Thymus (tissue), 14 donors: ENCODE measurements at places on chromosomes 11 and 22. TPM values are rescaled to one million over a fixed set of nuclear protein-coding genes. Genes with fewer than 3 reads are reported as not detected.

Gene HEPHL1
- 0.14 TPM for total RNA-seq

DNA sequence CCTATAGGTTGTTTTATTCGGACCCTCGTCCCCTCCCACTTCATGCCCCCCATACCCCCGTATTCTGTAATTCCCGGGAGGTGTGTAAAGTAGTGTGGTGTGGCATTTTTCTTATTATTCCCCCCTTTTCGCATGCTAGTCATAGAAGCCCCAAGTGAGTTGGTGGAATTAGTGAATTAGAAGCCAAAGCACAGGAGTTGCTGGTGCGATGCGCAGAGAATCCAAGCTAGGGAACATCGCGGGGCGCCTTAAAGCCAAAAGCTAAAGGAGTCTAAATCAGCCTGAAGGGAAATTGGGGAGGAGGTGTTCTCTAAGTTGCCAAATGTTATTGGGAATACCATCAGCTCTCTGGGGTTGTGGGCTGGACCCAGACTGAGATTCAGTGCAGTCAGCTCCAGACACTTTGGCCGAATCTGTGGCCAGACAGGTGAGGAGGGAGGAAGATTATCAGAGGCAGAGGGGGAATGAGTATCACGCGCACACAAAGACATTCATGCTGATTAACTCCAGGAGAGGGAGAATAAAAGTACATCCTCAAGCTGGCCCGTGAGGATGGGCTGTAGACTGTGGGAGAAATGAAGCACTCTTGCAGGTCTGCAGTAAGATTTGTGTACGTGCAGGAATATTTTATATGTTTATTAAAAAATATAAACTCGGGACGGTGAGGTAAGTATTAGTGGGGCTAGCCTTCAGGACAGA, 102.8 kb upstream of the HSD17B12 start:
- DNase-seq = no peak

- no peak for DNase-seq
Measured at GRCh38 chr22:32583074-32583682, 108.6 kb downstream of the FBXO7 start.

DNA sequence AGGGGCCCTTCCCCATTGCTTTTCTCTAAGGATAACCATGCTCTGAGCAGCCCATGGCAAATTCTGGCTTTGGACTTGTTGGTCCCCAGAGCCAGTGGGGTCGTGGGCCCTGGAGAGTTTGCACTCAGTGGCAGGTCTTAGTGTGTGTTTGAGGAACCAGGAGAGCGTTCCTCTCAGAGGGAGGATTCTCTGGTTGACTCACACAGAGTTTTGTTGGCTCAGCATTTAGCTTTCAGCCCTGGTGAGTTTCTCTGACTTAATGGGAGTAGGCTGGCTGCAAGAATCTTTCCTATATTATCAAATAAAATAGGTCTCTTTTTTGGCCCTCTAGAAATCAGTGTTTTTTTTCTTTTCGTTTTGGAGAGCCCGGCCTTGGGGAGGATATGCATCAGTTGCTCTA, 20.9 kb downstream of the ST14 start:
- DNase-seq = no peak

DNA sequence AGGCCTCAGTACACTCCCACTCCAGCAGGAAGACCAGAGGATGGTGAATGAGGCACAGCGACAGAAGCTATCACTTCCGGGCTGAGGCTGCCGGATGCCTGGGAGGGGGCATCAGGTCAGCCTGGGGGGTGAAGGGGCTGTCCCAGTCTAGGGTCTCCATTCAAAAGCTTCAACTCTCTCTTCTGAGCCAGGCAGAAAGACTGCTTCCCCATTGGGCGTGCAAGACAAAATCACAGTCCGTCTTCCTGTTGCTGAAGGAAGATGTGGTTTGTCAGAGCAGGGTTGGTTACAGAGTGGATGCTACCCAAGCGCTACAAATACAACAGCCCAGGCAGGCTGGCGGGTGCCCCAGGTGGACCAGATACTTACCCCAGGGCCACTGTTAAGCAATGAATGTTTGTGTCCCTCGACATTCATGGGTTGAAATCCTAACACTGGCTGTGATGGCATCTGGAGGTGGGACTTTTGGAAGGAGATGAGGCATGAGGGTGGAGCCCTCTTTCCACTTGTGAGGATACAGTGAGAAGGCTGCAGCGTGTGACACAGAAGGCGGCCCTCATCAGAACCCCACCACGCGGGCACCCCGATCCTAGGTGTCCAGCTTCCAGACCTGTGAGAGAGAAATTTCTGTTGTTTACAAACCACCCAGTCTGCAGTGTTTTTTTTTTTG, 12.0 kb downstream of the UPK3A start:
- no peak for DNase-seq

GRCh38 chr11:63023841-63024648, 8.4 kb upstream of the SLC22A8 start:
- DNase-seq = peak; percentile 41

- DNase-seq = no peak
Measured at GRCh38 chr11:126430581-126431335, 75.3 kb downstream of the ST3GAL4 start.

- DNase-seq = no peak
Measured at GRCh38 chr11:125551835-125552342, 17.4 kb upstream of the EI24 start.

DNA sequence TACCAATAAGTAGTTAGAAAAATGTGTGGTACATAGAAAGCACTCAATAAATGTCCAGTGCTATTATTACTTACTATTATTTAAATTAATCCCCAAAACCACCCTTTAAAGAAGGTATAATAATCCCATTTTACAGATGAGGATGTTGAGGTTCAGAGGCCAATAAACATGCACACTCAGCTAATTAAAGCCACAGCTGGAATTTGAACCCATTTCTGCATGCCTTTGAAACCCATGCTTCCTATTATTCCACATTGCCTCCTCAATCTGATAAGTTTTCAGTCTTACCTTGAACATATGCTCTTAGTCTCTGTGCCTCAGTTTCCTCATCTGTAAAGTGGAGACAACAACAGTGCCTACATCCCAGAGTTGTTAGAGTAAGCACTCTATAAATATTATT, 52.8 kb downstream of the CCDC34 start:
- no peak for DNase-seq

DNA sequence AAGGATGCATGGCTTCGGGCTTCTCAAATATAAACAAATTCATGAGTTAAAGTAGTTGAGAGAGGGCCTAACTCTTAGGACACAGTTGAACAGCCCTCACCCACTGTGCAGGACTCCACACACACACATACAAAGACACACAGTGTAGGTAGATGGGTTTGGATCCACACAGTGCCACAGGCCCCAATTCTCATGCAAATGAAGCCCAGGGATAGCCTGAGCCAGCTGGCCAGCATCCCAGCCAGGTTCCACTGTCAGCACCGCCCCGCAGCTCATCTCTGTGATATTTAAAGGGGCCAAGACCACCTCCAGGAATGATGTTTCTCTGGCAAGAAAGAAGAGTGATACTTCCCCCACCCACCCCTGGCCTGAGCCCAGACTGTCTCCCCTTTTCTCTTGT, 11.7 kb downstream of the SLC35C1 start:
- no peak for DNase-seq

DNA sequence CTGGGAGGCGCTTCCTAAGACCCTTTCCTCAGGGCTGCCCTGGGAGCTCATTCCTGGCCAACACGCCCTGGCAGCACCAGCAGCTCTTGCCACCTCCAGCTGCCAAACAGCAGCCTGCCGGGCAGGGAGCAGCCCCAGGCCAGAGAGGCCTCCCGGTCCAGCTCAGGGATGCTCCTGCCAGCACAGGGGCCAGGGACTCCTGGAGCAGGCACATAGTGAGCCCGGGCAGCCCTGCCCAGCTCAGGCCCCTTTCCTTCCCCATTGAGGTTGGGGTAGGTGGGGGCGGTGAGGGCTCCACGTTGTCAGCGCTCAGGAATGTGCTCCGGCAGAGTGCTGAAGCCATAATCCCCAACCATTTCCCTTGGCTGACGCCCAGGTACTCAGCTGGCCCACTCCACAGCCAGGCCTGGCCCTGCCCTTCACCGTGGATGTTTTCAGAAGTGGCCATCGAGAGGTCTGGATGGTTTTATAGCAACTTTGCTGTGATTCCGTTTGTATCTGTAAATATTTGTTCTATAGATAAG, 7.6 kb downstream of the SLC39A13 start:
- no peak for DNase-seq

DNA sequence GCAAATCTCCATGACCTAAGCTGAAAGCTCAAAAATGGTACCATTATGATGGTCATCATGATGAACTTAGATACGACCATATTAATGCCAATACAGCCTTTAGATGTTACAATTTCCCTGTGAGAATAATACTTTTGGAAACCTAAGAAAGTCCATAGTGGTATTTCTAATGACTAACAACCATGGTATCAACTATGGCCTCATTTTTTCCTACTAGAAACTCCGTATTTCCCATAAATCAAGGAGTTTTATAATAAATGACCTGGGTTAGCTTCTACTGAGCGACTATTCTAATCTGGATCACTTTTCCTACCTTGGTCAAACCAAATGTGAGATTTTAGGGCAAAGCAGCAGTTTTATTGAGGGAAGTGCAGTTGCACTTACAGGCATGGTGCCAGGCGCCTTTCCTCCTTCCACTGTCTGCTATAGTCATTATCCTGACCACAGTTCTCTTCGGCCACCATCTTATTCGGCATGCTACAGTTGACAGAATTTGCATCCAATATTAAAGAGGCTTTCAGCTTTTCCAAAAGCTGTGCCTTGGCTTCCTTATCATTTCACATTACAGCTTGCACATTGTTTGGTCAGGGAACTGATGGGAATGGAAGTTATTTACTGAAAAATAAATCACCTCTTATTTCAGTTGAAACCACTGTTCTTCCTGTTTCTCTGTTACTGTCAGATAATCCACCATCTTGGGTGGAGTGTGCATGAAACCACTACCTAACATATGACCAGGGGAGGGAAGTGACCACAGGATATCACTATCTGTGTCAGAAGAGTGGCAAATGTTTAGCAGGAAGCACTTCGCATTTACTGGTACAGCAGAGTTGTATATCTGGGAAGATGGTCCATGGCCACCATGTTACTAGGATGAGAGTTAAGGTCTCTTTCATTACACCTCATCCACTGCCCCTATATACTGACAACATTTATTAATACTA, 74.5 kb upstream of the PICALM start:
- DNase-seq = no peak

DNA sequence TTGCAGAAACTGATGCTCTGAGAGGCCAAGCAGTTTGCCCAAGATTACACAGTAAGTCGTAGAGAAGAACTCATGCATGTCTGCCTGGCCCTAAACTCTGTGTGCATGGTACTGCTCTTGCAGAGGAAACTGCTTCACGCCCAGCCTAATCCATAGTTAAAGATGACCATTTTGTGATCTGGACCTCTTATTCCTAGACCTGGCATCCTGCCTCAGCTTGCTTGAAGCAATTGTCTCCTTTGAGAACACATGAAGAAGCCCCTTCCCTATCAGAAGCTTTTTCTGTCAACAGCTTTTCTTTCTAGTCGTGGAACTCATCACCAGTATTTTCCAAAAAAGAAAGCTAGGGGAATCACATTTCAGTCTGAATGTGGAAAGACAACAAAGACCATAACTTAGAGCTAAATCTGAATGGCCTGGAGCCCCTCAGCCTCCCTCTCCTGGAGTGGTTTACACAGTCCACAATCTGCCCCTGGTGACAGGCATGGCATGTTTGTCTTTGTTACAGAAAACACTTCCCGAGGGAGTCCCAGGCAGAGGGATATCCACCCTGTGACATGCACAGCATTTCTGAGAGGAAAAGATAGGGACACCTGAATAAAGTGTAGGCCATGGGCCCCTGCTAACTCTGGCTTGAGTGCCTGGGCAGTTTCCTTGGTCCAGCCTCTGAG, 2.9 kb upstream of the FZD4 start:
- no peak for DNase-seq

GRCh38 chr11:122025757-122026156, 90.3 kb downstream of the BLID start:
- DNase-seq = no peak

GRCh38 chr22:49039625-49040024, 788.0 kb downstream of the BRD1 start:
- no peak for DNase-seq

DNA sequence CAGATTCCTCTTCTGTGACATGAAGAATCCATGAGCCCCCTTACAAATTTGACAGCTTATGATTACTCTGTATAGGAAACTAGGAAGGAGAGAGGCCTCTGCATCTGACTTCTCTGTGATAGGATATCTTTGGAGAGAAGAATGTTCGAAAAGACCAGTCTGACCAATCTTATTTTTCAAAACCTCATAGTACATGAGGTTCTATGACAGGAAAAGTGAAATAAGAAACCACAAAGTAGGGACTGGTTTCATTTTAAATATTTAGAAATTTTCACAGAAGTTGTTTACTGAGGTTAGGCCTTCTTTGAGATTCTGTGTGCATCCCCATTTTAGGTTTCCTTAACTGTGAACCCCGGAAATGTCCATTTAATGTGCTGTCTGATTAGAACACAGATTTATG, 2.1 kb upstream of the OR4X1 start:
- no peak for DNase-seq

GRCh38 chr22:43118024-43118849, 7.7 kb downstream of the BIK start:
- no peak for DNase-seq

DNA sequence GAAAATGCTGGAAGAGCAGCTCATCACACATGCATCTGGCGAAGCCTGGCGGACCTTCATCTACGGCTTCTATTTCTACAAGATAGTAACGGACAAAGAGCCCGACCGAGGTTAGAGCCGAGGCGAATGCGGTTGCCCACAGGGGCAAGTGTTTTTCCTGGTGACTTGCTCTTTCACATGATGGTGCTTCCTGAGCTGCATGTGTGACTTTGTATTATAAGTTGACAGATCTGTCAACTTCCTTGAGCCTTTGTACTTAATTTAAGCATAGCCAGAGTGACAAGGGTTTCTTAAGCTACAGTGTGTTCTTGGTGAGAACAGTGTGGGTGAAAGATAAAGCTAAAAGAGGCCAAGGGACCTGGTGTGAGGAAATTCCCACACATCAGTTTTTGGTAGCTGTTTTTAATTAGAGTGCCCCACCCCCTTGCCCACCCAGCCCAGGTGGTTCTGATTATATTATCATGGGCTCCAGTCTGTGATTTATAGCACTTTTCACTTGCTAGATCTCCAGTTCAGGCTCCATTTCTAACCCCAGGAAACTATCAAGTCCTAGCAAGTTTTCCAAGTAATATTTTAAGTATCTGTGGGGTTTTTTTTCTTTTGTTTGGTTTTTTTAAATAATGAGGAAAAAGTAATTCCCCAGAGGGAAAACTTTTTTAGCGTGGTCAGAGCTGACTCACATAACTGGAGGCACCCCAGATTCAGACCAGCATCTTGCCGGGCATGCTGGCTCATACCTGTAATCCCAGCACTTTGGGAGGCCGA, 68.0 kb upstream of the YWHAH start:
- no peak for DNase-seq

- DNase-seq = no peak
Measured at GRCh38 chr22:35633520-35633919, 14.7 kb upstream of the APOL6 start.

GRCh38 chr11:118223570-118223969, 1.2 kb downstream of the JAML start:
- no peak for DNase-seq

- no peak for DNase-seq
Measured at GRCh38 chr22:43408009-43408408, 3.8 kb upstream of the MPPED1 start.
